ENCODE measurements at places on chromosomes 1 and 21.

- no peak for DNase-seq
Measured at GRCh38 chr1:244159646-244160045, 108.6 kb downstream of the ZBTB18 start.

GRCh38 chr1:246280551-246280950 lies 226.5 kb downstream of the SMYD3 start:
- DNase-seq, result no peak

GRCh38 chr21:25283720-25284119 lies 323.6 kb downstream of the MRPL39 start:
- DNase-seq, result no peak

GRCh38 chr1:31470794-31471315 lies 57.8 kb downstream of the SERINC2 start:
- no peak for DNase-seq

GRCh38 chr1:113390871-113391648 lies 745 bp downstream of the MAGI3 start:
- peak; percentile 47 for DNase-seq
